ENCODE measurements at places on chromosomes 1 and 21. TPM values are rescaled to one million over a fixed set of nuclear protein-coding genes. Genes with fewer than 3 reads are reported as not detected.

Gene SPOCD1
- 10.6 TPM for total RNA-seq

Gene CRNN
- total RNA-seq, result not detected

Gene LCA5L
- 3.2 TPM for total RNA-seq

Gene B3GALT5
- 0.14 TPM for total RNA-seq

Gene FCRL6
- not detected for total RNA-seq

GRCh38 chr1:198212675-198213074 is 55.9 kb downstream of the NEK7 start:
- no peak for DNase-seq

DNA sequence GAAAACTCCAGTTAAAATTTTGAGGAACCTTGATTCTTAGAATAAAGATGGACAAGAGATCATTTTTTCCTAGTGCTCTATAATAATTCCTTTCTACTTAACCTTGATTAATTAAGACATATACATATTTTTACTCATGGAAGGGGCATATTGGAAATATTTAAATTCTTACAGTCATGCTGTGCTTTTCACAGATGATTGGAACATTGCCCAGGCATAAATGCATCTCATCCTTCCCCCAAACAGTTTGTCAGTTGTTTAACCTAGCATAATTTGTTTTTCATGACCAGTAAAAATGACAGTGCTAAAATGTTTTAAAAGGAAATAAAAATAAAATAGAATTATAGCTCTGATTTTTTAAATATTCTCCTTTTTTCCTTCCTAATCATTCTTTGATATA is 140.0 kb downstream of the DNM3 start:
- DNase-seq, result no peak

DNA sequence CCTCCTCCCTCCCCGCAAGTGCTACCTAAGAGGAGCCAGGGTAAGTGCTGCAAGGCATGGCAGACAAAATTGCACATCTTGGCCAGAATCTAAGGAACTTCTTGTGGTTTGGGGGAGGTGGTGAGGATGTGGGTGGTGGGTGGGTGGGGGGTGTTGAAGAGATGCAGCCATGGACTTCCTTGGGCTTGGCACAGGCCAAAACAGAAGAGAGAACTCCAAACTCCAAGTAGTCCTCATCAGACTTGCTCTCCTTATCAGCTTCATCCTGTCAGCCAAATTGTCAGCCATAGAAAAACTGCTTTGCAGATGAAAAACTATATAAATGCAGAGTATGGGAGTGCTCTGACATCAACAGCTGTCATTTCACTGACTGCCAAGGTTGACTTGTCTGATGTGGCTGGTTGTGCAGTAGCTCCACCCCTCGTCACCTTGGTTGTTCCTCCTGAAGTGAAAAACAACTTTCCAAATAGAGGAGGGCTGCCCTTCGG is 7.1 kb downstream of the AMIGO1 start:
- DNase-seq, result no peak

GRCh38 chr1:85280636-85281035 is 4.2 kb upstream of the BCL10 start:
- DNase-seq, result no peak

DNA sequence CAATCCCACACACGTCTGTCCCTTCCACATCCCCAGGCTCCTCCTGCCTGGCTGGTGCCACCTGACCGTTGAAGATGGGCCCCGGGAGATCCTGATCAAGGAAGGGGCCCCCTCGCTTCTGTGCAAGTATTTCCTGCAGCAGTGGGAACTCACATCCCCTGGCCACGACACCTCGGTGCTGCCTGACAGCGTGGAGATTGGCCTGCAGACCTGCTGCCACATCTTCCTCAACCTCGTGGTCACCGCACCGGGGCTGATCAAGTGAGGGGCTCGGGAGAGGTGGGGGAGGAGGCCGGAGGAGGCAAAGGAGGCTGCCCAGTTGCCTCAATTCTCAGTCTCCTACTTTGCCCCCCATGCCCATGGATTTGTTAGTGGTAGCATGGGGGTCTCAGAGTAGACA is 5.6 kb downstream of the NCDN start:
- DNase-seq, result no peak

- DNase-seq, result no peak
Observed at GRCh38 chr1:28449904-28450303, 55.9 kb upstream of the RCC1 start.

GRCh38 chr21:45012662-45013259 is 61.6 kb upstream of the ADARB1 start:
- no peak for DNase-seq

- DNase-seq, result no peak
Observed at GRCh38 chr1:118148034-118148433, 37.0 kb downstream of the SPAG17 start.

DNA sequence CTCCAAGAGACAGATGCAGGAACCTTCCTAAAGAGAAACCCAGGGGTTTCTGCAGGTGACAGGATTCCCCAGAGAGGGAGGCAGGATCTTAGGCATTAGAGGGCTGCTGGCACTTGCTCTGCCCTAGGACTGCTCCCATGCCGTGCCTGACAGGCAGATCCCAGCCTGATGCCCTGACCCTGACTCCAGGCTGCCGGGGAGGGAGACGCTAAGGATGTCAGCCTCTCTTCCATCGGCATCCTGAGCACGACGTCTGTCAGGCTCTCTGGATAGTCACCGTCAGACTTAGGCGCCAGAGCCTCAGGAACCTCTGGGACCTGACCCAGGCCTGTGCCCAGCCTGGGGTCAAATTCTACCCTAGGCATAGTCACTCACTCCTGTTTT is 157.1 kb downstream of the NPHP4 start:
- DNase-seq, result no peak

GRCh38 chr1:201171063-201172036 is 17.1 kb upstream of the TMEM9 start:
- DNase-seq, result no peak

DNA sequence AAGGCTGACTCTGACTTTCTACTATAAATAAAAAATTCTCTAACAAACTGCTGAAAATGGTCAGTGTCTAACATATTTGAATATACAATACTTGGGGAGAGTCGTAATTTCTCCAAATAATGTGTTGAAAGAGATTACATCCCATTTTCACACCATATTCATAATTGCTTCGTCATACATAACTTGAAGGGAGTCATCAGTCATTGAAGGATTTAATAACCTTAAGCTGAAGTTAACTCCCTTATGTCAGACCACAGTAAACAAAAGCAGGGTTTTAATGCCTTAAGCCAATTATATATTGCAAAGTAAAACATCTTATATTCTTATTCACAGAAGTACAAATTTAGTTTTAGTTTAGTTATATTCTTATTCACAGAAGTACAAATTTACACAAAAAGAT is 129.9 kb downstream of the RERE start:
- no peak for DNase-seq

DNA sequence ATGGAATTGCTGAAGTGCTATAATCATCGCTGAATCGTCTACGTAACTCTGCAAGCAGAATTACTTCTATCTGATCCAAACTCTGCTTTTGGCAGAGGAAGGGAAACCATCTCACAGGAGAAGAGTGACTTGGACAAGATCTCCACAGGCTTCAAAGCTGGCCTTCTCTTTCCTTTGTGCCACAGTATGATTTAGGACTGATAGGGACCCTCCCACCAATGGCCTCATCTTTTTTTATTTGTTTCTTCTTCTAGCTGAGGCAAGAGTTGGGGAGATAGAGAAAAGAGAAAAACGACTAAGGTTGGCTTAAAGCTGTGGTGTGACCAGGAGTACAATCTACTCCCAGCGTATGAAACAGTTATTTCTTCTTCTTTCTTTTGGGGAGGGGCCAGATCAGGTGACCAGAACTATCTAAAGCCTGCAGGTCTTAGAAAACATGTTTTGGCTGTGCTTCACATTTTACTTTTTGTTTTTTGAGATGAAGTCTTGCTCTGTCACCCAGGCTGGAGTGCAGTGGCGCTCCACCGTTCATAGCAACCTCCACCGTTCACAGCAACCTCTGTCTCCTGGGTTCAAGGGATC is 35.0 kb downstream of the ZNF496 start:
- DNase-seq, result no peak

DNA sequence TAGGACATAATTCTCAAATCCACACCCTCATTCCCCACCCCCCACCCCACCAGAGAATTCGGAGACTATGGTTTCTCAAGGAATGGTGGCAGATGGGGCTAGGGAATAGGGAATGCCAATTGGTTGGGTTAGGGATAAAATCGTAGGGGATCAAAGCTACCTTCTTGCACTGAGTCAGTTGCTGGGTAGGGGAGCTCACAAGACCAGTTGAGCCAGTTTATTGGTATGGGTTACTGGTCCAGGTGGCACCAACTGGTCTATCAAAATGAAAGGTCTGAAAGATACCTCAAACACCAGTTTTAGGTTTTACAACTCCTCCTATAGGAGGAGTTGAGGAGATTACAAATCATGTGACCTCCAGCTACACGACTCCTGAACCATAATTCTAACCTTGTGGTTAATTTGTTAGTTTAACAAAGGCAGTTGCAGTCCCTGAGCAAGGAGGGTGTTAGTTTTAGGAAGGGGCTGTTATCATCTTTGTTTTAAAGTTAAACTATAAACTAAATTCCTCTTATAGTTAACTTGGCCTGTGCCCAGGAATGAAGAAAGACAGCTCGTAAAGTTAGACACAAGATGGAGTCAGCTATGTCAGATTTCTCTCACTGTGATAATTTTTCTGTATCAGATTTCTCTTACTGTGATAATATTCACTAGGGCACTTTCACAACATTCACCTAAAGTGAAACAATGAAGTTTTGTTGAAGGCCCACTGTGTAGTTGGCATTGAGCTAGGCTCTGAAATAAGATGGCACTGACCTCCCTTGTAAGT is 2.5 kb downstream of the SHISAL2A start:
- DNase-seq, result no peak

GRCh38 chr1:88662723-88663122 is 21.4 kb upstream of the PKN2 start:
- no peak for DNase-seq

DNA sequence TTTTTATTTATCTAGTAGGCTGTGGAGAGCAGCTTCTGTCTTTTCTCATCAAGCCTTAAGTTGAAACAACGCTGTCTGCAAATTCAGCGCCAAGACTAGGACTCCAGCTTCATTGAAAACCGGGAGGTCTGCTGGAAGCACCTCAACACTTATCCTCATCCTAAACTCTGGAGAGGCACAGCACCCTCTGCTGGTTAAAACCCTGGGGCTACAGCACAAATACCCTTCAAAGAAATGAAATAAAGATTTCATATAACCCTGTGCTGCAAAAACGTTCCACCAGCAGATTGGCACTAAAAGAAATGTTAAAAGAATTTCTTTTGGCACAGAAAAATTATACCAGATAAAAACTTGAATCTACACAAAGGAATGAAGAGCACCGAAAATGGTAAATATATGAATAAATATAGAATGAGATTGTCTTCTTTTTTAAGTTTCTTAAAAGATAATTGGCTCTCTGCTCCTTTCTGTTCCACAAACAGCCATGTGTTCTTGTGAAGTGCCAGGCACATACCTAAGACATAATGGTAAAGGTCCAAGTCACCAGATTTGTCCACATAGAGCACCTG is 227.7 kb upstream of the SAMSN1 start:
- no peak for DNase-seq

- DNase-seq, result no peak
Observed at GRCh38 chr1:231183639-231184590, 22.1 kb downstream of the TRIM67 start.

GRCh38 chr1:204584699-204585372 is 68.6 kb downstream of the MDM4 start:
- no peak for DNase-seq

- DNase-seq, result no peak
Observed at GRCh38 chr1:45007311-45007710, 3.8 kb downstream of the HECTD3 start.

DNA sequence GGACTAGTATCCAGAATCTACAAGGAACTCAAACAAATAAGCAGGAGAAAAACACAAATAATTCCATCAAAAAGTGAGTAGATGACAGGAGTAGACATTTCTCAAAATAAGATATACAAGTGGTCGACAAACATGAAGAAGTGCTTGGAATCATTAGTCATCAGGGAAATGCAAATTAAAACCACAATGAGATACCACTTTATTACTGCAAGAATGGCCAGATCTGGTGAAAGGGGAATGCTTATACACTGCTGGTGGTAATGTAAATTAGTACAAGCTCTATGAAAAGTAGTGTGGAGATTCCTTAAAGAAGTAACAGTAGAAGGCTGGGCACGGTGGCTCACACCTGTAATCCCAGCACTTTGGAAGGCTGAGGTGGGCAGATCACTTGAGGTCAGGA is 73.8 kb downstream of the POU2F1 start:
- no peak for DNase-seq

DNA sequence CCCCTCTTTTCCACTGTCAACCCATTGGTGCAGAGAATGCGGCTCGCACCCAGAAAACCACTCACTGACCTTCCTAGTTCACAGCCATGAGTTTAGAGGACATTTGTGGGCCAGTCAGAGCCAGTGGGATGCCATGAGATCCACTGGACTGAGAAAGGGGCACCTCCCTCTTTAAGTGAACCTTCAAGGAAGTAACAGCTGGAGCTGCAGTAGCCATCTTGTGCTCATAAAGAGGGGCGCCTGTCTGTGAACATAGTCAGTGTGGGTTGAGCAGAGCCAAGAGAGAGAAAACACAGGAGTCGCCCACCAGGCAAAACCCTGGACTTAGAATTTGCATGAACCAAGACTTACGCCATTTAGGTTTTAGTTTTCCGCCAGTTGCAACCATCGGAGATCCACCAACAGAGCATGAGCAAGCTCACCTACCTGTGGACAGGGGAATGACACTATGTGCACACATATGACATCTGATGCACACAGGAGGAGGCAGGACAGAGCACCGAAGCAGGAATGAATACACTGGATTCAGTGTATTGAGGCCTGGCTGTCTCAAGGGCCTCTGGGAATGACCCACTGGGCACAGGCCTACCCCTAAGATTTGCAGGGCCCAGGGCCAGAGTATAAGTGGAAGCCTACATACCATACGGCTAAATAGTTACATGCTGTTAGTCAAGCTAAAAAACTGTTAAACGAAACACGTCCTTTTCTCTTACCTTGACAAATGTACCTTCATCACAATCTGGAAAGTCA is 151.6 kb downstream of the GRIK3 start:
- DNase-seq, result no peak
